Renal cortex interstitium (tissue), 15 donors: ENCODE measurements at places on chromosomes 1 and 21. TPM values are rescaled to one million over a fixed set of nuclear protein-coding genes. Genes with fewer than 3 reads are reported as not detected.

GRCh38 chr1:151590961-151591360, 20.9 kb upstream of the SNX27 start:
- no peak for DNase-seq

GRCh38 chr1:209249785-209250440, 333.6 kb upstream of the CAMK1G start:
- DNase-seq: no peak

GRCh38 chr1:183223467-183223866, 37.4 kb downstream of the LAMC2 start:
- no peak for DNase-seq

DNA sequence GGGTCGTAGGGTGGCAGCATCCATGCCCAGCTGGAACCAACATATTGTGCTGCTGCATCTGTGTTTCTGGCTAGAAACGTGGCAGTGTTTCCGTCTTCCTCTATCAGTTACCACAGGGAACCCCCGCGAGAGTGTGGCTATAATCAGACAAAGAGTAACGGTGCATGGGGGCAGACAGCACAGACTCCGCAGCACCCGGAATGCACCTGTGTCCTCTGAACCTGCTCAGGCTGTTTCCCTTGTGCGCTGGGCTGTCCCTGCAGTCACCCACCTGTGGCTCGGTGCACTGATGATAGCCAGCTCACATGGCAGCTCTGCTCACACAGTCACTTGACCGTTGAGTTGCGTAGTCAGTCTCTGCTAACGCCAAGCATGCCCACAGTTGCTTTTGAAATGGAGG, 11.4 kb upstream of the PCBP3 start:
- DNase-seq: no peak

DNA sequence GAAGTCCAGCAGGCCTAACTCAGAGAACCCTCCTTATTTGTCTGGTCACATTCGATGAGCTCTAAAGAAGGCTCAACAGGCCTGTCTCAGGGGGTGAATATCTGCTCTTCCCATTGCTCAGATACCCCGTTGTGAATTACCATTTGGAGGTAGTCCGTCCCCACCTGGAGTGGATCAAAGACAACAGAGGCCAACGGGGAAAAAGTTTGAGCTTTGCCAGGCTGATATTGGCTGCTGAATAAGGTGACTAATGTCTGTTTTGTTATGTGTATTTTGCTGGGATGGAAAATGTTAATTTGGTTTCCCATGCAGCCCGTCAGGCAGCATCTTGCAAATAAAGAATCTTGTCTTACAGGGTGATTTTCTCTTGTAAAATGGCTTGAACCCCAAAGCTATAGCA, 69.2 kb upstream of the EPS8L3 start:
- no peak for DNase-seq

GRCh38 chr1:174166530-174167264, 7.4 kb downstream of the RABGAP1L start:
- DNase-seq: no peak

DNA sequence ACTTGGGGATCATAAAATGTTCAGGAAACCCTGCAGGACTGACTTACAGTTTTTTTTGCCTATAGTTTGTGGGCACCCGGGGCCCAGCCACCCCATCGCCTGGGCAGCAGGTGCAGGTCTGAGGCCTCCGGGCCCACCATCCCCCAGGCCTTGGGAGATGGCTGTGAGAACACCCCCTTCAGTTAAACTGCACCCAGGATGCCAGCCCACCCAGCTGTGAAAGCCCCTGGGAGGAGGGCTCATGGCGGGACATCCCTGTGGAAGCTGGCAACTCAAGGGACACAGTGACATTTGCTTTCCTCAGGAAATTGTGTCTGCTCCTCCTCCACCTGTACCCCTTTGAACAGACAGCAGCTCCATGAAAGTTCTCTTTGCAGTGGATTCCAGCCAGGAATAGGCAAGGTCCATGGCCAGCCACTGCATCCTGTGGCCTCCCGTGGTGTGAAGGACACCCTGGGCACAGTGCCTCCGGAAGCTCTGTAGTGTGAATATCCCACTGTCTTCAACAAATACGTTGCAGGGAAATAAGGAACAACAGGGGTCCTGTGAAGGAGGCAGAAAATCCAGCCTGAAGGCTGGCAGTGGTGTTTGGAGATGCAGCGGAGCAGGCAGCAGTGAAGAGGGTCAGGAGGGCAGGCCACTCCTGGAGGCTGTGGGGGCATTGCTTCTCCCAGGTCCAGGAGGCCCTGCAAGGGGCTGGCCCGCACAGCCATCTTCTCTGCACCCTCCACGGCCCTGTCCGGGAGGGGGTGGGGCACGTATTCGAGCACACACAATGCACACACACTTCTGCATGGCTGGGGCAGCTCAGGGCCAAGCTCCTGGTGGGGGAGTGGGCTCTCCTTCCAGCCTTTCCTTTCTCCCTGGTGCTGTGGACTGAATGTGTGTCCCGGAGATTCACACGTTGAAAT, 2.1 kb upstream of the OBSCN start:
- no peak for DNase-seq

- DNase-seq: no peak
Observed at GRCh38 chr1:83704350-83704749, 294.6 kb downstream of the TTLL7 start.

DNA sequence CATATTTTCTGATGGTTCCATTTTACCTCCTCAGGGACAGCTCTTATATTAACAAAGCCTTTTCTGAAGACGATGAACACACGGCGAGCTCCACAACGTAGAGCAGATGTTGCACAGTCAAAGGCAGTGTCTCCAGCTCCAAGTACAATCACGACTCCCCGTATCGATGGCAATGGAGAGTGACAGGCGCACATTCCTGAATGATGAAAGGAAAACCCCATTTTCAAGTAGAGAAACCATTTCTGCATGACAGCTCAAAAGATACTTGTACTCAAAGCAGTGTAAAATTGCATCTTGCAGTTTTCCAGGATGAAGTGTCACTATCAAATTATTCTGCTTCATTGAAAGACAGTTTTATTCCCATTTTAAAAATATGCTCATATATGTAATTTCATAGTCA, 327.6 kb downstream of the DPYD start:
- DNase-seq: no peak

DNA sequence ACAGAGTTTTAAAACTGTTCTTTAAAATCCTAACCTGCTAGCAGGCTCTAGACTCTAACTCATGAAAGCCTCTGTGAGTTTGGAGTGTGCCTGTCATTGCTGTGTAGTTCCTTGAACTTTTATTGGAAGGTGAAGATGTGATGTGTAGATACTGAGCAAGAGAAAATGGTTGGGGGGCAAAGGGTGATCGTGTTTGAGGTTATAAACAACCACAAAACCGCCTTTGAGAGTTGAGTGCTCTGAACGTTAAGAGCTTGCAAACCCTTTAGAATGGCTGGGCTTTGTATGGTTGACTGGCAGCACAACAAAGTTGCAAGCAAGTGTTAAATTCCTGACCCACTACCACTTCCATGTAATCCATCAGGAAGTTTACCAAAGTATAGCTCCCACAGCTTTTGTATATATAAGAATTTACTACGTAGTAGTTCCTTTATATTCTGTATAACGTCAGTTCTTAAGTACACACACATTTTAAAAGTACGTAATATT, 19.6 kb downstream of the BACE2 start:
- DNase-seq: no peak

- no peak for DNase-seq
Observed at GRCh38 chr1:209769171-209769904, 13.5 kb downstream of the TRAF3IP3 start.

DNA sequence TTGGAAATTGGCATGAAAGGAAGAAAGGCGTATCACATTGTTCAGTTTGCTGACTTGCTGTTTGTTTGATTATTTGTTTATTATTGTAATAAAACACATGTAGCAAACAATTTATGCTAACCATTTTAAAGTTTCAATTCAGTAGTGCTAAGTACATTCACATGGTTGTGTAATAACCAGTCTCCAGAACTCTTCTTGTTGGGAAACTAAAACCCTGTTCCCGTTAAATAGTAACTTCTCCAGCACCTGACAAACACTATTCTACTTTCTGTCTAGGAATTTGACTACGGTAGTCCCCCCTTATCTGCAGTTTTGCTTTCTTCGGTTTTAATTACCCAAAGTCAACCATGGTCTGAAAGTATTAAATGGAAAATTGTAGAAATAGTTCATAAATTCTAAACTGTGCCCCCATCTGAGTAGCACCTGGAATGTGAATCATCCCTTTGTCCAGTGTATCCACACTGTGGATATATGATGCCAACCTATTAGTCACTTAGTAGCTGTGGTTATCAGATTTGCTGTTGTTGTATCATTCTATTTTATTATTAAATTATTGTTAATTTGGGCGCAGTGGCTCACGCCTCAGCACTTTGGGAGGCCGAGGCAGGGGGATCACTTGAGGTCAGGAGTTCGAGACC, 5.5 kb downstream of the MORC3 start:
- DNase-seq: no peak

- DNase-seq: no peak
Observed at GRCh38 chr1:53590104-53590503, 130.9 kb downstream of the DMRTB1 start.

DNA sequence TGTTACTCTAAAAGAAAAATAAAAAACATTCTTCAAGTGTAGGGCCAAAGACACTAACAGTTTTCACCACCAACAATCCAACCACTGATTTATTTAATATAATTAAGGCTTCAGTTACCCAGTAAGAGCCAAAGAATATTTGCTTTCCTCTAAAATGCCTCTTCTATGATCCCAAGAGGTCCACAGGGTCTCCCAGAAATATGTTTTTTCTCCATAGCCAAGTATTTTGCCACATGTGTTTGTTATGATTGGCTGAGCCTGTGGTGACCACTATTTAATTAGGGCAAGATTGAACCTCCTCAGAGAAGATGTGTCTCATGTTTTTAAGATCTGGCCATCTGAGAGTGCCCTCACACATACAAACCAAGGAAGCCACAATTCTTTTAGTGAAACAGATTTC, 135.9 kb downstream of the TPR start:
- DNase-seq: no peak

- no peak for DNase-seq
Observed at GRCh38 chr1:41486371-41487125, 2.1 kb upstream of the EDN2 start.

DNA sequence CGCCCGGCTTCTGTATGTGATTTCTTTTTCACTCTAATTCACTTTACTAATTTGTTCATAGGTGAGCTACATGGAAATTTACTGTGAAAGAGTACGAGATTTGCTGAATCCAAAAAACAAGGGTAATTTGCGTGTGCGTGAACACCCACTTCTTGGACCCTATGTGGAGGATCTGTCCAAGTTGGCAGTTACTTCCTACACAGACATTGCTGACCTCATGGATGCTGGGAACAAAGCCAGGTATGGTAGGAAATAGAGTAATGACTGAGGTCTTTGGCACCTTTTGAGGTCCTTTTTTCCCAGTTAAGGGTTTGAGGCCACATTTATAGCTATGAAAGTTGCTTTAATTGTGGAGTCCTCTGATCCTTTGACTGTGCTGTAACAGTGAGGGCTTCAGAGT, 56.9 kb downstream of the KIF1B start:
- DNase-seq: no peak

GRCh38 chr1:29113413-29114117, 10.1 kb downstream of the TMEM200B start:
- no peak for DNase-seq

- DNase-seq: no peak
Observed at GRCh38 chr1:231000639-231001038, 21.7 kb downstream of the ARV1 start.

GRCh38 chr1:84089465-84089864, 54.6 kb upstream of the PRKACB start:
- DNase-seq: no peak

DNA sequence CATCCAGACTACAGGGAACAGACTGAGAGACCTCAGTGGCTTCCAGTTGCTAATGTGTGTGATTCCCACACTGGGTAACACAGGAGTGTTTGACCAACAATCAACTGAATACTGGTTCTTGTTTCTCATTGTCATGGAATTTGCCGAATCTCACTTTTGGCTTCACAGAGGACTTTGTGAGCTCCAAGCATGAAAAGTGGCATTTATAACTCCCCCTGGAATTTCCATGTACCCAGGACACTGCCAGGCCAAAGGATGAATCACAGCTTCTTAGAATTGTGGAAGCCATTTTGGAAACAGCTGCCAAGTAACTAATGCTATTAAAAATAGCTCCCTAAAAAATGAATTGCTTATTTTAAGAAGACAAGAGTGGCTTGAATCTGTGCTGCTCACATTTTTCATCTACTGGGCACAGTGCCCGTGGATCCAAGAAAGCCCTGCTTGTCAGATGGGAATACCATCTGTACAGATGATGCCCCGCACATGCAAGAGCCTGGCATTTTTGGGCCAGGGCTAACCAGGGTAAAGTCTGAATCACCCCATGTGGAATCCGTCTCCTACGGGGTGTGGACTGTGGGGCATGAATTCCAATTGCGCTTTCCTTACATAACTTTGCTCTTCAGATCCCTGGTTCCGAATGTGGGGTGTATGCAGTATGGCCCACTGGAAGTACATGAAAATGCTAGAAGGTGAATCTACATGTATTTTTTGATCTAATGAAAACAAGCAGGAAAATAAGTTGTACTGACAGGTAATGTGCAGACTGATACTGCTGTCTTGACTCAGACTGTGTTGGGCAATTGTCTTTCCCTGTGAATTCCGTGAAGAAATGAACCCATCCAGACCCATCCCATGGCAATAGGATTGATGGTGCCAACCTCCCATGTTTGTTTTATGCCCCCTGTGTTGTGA, 487.3 kb downstream of the SIPA1L2 start:
- DNase-seq: no peak

DNA sequence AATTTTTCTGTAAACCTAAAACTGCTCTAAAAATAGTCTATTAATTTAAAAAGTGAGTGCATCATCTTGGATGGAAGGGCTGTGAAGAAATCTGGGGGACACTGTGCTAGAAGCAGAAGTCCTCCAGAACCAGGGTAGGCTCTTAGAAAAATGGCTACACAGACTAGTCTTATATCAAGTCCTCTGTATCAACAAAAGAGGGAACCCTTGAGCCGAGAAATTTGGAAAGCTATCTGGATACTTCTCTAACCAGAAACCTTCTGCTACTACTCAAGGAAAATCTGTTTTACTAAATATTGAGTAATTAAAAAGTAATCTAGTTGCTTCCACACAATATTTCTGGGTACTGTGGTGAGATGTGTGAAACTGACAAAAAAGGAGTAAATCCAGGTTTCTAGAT, 92.1 kb downstream of the WDR3 start:
- DNase-seq: no peak

DNA sequence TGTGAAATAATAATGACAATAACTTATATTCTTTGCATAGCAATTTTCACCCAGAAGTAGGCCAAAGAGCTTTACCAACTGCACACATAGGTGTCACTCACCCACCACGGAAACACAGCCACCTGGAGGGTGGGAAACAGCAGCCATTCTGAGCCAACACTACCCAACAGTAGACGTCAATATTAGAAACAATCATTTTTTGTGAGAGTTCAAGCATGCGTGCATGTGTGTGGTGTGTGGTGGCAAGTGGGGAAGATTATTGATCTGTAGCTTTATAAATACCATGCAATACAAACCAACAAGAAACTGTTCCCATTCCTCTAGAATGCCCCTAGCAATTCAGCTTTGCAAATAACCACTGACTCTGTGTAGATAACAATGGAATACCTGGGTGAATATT, 19.1 kb downstream of the PROX1 start:
- no peak for DNase-seq

The MIGA1 gene
- polyA plus RNA-seq: 15.7 TPM

The SPRR1A gene
- polyA plus RNA-seq: not detected

The NUAK2 gene
- polyA plus RNA-seq: 8.0 TPM

The GRIK1 gene
- polyA plus RNA-seq: 0.97 TPM

The ADAM15 gene
- 57.2 TPM for polyA plus RNA-seq

The PLD5 gene
- polyA plus RNA-seq: 0.88 TPM

The LCE1C gene
- not detected for polyA plus RNA-seq

The S100A14 gene
- polyA plus RNA-seq: 22.1 TPM

The TEDDM1 gene
- 0.21 TPM for polyA plus RNA-seq

The PLA2G2F gene
- polyA plus RNA-seq: 0.17 TPM

The VANGL2 gene
- 35.0 TPM for polyA plus RNA-seq

The SYCP1 gene
- 0.44 TPM for polyA plus RNA-seq
